Activated CD4-positive, alpha-beta T cell treated with anti-CD3 and anti-CD28 coated beads, Interleukin-2, amount 10 ng/mL, durations not matched to agents 24 days and 14 days (primary cell): ENCODE measurements at places on chromosomes 2 and 18.

DNA sequence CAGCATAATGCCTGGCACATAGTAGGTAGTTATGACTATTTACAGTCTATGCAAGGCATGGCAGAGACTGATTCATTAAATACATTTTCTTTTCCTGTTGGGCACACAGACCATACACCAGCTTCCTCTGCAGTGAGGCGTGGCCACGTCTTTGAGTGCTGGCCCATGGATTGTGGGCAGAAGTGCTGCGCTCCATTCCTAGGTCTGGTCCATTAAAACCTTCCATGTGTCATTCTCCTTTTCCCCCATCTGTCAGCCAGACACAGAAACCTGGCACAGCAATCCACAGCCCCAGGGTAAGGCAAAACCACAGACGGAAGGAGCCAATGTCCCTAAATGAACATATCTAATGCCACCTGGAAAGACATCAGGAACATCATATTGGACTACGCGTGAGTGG lies 141.9 kb downstream of the TTC32 start:
- DNase-seq: no peak

DNA sequence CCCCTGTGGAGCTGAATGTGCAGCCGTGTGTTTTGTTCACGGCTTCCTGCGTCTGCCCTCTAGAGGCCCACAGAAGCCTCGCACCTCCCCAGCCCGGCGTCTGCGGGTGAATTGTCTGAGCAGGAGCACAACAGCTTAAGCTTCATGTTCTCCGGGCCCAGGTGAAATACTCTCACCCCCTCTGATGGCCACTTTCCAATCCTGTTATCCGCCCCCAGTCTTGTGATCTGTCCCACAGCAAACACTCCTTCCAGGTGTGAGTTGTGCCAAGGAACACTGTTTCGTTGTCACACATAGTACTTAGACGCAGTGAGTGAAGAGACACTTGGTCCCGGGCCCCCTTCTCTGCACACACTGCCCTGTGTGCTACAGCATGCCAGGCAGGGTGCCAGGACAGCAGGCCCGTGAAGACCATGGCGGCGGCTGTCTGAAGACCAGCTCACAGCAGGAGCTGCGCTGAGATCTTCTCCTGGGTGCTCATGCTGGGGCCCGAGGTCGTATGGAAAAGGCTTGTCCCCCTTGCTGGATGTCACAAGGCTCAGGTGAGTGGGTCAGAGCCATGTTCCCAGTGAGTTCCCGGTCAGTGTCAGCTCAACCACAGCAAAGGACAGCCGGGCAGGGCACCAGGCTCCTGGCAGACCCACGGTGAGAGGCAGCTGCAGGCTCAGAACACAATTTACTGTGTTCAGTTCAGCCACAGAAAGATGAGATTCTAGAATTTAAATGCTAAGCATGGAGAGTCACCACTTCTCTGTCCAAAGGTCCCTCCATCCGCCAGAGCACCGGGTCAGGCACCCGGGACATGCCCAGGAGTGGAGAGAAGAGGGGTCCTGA lies 6.8 kb upstream of the PXDN start:
- DNase-seq: peak; percentile 79

GRCh38 chr2:64846177-64846576 lies 143.0 kb upstream of the SLC1A4 start:
- DNase-seq: no peak

GRCh38 chr2:9308186-9308955 lies 101.8 kb downstream of the ASAP2 start:
- no peak for DNase-seq
